Kidney epithelial cell (primary cell): ENCODE measurements at places on chromosomes 5 and 9. TPM values are rescaled to one million over a fixed set of nuclear protein-coding genes. Genes with fewer than 3 reads are reported as not detected.

DNA sequence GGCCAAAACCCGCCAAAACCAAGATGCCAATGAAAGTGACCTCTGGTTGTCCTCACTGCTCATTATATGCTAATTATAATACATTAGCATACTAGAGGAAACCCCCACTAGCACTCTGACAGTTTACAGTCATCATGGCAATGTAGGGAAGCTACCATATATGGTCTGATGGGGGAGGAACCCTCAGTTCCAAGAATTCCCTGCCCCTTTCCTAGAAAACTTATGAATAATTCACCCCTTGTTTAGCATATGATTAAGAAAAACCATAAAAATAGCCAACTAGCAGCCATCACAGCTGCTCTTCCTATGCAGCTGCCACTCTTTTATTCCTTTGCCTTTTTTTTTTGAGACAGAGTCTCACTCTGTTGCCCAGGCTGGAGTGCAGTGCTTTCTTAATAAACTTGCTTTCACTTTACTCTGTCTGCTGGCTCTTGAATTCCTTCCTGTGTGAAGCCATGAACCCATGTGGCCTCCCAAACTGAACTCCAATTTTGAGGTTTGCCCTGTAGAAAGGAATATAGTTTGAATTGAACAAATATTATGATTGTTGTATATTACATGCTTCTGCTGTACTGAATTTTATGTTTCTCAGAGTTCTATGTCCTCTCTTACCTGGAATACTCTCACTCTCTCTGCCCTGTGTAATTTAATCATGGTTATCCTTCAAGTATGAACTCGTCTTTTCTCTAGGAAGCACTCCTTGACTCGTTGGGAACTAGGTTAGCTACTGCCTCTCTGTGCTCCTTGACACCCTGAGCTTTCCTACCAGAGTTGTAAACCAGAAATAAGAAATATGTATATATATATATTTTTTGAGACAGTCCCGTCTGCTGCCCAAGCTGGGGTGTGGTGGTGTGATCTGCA lies 59.8 kb downstream of the KIAA1958 start:
- DNase-seq, result no peak

- no peak for DNase-seq
Observed at GRCh38 chr9:37172557-37172956, 52.2 kb downstream of the ZCCHC7 start.

- DNase-seq, result no peak
Observed at GRCh38 chr5:74185599-74185998, 454.9 kb downstream of the ENC1 start.

DNA sequence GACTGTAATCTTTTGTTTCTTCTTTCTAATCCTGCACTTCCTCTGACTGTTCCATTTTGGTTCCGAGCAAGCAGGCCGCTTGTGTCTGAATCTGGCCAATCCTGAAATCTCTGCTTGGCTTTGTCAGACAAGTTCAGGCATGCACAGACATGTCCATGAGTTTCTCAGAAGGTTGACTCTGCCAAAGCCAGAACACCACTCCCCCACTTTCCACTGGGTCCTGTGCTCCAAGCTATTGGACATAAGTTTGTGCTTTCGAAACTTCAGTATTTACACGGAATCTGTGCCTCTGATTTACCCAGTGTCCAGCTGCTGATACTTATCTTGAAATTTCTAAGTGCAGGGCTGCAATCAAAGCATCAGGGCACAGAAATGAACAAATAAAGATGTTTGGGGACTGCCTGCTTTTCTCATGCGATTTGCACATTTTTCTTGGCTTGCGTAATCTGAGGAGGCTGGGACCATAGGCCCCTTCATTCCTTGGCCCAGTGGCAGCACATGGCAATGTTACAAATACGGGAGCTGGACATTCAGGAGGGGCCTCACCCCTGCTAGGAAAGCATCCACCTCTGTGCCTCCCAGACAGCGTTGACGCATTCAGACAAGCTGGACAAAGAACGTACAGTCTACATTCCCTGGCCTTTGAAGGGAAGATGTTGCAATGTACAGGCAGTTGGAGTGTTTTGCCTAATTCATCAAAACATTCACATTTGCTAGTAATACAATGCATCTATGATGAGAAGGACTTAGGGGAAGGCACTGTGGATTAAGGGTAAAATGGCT lies 209.2 kb upstream of the PAPPA start:
- DNase-seq, result no peak

GRCh38 chr5:80207832-80208231 lies 48.0 kb downstream of the SERINC5 start:
- DNase-seq, result no peak

DNA sequence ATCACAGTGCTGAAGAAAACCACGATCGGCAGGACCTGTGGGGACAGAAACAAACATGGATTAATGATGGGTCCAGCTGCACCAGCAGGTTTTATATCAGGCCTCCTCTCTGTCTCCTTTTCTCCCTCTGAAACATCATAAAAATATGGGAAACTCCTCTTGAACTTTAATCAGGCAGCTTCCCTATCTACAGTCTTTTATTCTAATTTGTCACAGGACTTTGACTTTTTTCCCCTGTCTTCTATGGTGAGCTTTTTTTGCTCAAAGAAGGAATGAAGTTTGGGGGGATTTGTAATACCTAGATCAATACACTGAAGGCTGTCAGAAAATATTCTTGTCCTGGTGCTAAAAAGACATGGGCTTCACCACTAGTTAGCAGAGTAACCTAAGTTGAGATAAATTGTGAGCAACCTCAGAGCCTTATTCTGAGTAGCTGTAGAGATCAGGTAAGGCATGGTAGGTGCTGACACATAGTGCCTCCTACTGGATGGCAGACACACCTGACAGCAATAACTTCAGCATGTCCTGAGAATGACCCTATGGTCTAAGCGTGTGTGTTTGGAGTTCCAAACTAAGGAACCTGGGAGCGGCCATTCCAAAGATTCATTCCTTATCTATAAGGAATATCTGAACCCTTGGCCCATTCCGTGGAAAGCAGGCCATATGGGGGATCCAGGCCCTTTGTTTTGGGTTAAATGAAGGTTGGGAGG lies 46.2 kb downstream of the SLC28A3 start:
- no peak for DNase-seq

GRCh38 chr5:19554524-19554923 lies 433.5 kb downstream of the CDH18 start:
- DNase-seq, result no peak

DNA sequence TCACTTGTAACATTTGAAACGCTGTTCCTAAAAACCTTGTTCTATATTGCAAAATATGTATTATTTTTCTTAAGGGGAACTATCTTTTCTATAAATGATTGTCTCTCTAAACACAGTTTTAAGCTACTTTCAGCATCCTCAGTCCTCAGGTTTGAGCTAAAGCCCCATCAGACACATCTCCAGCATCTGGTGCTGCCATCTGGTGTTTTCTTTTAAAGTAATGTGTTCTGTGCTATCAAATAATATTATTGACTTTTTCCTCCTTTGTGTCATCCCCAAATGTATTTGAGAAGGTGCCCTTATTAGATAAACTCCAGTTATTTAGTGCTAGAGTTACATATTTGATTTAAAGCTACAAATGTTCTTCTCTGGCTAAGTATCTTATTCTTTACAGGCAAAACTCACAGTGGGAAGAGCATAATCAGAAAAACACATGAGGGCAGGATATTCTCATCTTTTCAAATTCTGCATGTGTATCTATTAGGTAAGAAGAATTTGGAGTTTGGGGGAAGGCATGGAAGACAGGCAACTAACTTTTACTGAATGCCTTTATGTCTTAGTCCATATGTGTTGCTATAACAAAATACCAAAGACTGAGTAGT lies 27.5 kb downstream of the ZNF474 start:
- no peak for DNase-seq

- no peak for DNase-seq
Observed at GRCh38 chr5:9865574-9865973, 235.4 kb upstream of the TAS2R1 start.

GRCh38 chr9:112881331-112881730 lies 9.3 kb downstream of the SLC46A2 start:
- no peak for DNase-seq

DNA sequence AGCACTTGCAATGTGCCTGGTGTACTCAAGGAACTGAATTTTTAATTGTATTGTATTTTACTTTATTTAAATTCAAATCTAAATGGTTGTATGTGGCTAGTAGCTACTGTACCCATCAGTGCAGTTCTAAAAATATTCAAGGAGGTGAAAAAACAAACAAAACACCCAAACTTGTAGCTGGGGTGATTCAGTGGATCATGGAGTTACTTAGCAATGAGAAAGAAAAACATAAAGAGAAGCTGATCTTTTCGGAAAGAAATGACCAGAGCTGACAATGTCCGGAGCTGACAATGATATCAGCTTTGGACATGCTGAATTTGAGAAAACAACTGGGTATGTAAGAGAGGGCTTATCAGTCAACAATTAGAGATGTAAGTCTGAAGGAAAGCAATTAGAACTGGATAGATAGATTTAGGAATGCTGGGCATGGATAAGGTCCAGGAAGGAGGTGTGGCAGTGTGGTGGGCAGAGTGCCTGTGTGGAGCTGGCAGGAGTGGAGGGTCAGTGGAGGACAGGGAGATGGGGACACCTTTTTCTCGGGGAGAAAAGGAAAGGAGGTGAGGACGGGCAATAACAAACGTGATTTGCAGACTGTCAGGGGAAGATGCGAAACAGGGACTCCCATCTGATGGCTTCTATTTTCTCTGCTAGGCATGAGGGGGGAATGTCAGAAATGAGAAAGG lies 113.2 kb downstream of the DCP2 start:
- DNase-seq, result no peak

DNA sequence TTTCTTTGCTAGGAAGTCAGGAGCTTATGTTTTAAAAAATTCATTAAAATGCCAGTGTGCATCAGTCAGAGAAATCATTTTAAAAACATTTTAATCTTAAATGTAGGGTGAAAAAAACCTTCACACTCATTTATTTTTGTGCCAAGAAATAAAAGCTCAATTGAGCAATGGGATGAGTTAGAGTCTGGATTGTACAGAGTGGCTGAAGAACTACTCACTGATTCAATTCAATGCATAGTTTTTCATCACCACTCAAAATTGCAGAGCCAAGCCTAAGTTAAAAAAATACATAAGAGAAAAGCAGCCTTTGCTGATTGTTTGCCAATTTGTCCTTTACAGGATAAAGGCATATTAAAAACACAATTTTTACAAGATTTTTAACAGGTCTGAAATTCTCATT lies 168.2 kb upstream of the DMRTA1 start:
- no peak for DNase-seq

GRCh38 chr5:128881502-128882018 lies 83.7 kb upstream of the SLC27A6 start:
- DNase-seq, result no peak

- DNase-seq, result no peak
Observed at GRCh38 chr9:34993502-34994259, 4.1 kb downstream of the DNAJB5 start.

DNA sequence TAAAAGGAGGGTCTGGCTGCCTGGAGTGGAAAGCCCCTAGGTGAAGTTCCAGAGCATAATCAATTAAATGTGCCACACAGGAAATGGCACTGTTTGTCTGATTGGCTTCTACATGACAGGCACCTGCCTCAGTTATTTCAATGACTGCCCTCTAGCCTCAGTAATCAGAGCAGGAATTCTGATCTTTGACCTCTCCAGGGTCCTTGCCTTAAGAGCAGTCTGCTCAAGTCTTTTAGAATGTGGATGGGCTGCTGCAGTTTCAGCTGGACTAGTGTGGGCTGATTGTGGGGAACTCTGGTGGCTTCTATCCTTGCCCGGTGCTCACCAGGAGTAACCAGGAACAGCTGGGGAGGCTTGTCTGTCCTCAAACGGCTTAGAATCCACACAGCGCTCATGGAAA lies 98.9 kb downstream of the LIX1 start:
- DNase-seq, result no peak

- DNase-seq, result no peak
Observed at GRCh38 chr9:133906932-133907910, 84.9 kb downstream of the VAV2 start.

DNA sequence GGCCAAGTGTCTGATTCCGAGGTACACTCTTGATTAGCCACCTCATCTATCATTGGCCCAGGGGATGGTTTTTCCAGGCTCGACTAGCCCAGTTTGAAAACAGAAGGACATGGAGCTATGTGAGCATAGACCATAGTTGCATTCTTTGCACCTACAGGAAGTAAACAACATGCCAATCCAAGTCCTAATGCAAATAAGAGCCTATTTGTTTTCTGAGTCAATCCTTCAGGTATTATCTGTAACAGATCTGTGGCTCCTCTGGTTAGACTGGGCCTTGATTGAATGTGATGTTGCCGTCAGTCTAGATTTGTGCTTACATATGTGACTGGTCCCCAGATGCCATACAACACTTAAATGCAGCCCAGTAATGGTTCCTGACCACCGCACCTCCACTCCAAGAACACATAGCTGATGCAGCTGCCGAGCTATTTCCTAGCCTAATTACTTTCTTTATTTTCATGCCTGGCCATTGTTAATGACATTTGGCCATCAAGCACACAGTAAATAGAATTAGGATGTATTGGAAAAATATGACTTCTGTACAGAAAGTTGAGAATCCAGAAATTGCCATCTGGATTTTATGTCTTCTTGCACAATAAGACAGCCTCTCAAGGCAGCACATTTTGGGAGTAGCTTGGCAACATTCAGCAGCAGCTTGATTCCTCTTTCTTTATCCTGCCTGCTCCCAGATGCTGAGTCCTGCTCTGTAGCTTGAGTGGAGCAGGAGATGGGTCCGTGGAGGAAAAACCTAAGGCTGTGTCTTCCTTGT lies 29.5 kb upstream of the ARHGAP26 start:
- no peak for DNase-seq

DNA sequence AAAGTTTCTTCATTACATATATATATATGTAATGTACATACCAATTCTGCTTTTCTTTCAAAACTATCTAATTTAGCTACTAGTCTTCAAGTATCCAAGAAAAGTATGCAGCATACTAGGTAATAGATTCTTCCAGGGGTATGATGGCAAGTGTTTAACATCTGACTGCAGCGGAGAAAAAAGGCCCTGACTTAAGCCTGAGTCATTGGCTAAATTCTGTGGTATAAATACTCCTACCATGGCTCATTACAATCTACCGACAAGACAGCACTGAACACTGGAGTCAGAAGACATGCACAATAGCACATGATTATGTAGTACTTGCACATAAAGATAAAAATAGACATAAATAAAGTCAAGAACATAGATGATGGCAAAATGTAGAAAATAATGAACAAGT lies 439.9 kb downstream of the BRINP1 start:
- peak; percentile 73 for DNase-seq

PCDHGB5 gene
- 18.6 and 19.3 TPM in 2 replicates for total RNA-seq

OR1Q1 gene
- not detected in 2 replicates for total RNA-seq

ZFP2 gene
- total RNA-seq, result 1.3 and 2.9 TPM in 2 replicates

PKD2L2 gene
- not detected in 2 replicates for total RNA-seq

CATSPER3 gene
- total RNA-seq, result 0.13 TPM in 1 of 2 replicates, not detected in the other

ABLIM3 gene
- 32.1 and 35.2 TPM in 2 replicates for total RNA-seq

CYLC2 gene
- not detected in 2 replicates for total RNA-seq

SPATA31D4 gene
- total RNA-seq, result not detected in 2 replicates

CCL21 gene
- total RNA-seq, result not detected in 2 replicates

SHC3 gene
- 2.9 and 5.1 TPM in 2 replicates for total RNA-seq
